ENCODE measurements at places on chromosomes 13 and 19.

DNA sequence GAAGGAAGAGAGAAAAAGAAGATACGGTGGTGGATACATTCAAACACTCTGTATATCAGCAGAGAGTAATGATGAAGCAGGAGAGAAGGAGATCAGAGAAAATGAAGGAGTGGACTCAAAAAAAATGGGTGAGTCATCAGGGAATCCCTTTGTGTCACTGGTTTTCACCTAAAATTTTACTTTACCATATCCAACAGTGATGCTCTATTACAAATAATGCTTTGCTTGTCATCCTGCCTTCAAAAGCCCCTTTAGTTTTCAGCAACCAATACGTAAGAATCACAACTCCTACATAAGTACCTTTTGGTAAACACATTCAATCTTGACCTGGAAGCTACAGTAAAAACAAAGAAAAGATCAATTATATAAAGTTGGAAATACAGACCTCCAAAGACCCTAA, 88.8 kb downstream of the ENOX1 start:
- DNase-seq: no peak

- DNase-seq: peak; percentile 23
Measured at GRCh38 chr19:33740811-33741396, 55.8 kb upstream of the KCTD15 start.

DNA sequence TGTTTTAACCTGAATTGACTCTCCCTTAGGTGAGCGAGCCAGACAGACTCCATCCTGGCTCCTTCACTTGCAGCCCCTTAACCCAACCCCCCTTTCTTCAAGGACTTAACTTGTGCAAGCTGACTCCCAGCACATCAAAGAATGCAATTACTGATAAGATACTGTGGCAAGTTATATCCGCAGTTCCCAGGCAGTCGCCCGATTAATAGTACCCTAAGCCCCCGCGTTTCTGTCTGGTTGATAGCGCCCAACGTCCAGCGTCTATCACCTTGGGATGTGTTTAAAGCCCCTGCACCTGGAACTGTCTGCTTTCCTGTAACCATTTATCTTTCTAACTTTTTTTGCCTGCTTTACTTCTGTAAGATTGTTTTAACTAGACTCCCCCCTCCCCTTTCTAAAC, 6.2 kb downstream of the HSD17B14 start:
- no peak for DNase-seq

GRCh38 chr19:50202386-50202785, 1.0 kb upstream of the MYH14 start:
- DNase-seq: no peak

- DNase-seq: no peak
Measured at GRCh38 chr13:83272652-83273240, 609.5 kb downstream of the SLITRK1 start.

DNA sequence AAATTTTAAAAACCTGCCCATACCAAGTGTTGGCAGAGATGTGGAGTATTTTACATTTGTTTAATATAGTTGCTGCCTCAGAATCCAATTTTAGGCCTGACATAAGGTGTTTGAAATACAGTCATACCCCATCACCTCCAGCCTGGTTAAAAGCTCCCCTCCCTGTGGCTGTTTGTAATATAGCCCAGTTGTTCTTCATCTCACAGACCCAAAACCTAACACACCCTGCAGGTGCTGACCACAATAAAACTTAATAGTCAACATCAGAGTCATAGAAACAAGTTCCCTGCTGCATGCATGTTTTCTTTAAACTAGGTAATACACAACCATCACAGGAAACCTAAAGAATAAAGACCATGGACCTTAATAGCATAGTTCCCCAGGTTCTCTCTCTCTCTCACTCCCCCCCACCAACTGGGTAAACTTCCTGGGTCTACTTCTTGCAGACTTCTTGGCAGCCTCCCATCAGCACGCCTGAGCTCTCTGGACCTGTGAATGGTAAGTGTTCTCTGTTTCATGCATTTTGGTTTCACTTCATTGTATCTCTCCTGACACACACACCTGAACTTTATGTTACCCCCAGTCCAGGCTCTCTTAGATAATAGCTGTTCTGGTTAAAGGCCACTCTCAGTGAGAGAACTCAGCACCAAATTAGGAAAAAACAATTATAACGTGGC, 1369.9 kb downstream of the EFNB2 start:
- no peak for DNase-seq

All from body of pancreas (tissue), 4 donors.